ENCODE measurements at places on chromosomes 7 and 10.

DNA sequence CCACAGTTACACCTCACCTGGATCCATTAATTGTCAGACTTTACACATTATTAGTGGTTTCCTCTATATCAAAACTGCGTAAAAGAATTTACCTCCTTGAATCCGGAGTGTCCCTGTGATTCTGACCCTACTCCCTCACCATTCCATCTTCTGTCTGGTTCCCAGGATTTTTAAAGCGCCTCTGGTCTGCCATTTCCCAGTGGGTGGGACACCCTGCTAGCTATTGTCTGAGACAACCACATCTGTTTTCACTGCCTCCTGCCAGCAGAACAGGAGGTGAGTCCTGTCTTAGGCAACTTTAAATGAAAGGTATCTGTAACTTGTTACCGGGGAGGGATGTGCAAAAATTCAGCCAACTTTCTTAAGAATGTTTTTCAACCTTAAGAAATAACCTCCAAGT is 2.3 kb downstream of the MACROH2A2 start:
- DNase-seq = no peak

GRCh38 chr7:77566421-77566820 is 29.3 kb downstream of the PTPN12 start:
- no peak for DNase-seq

- DNase-seq = no peak
Observed at GRCh38 chr10:114779803-114780576, 41.6 kb upstream of the FHIP2A start.

GRCh38 chr7:92415225-92415624 is 32.1 kb upstream of the GATAD1 start:
- DNase-seq = no peak

DNA sequence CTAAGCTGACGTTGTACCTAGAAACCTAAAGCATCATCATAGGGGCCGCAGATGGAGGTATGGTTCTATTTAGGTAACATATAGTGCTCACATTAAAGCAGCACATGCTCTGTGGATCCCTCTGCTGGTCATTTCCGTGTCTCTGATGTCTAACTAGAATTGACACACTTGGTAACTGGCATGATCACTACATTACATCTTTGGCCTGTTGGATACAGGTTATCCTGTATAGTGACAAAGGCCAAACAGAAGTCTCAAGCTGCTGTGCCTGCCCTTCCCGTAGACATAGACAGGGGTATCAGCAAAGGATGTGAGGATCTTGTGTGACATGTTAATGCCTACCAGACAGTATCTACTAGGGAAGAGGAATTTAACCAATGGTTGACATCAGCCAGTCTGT is 51.2 kb downstream of the KIF5B start:
- no peak for DNase-seq

DNA sequence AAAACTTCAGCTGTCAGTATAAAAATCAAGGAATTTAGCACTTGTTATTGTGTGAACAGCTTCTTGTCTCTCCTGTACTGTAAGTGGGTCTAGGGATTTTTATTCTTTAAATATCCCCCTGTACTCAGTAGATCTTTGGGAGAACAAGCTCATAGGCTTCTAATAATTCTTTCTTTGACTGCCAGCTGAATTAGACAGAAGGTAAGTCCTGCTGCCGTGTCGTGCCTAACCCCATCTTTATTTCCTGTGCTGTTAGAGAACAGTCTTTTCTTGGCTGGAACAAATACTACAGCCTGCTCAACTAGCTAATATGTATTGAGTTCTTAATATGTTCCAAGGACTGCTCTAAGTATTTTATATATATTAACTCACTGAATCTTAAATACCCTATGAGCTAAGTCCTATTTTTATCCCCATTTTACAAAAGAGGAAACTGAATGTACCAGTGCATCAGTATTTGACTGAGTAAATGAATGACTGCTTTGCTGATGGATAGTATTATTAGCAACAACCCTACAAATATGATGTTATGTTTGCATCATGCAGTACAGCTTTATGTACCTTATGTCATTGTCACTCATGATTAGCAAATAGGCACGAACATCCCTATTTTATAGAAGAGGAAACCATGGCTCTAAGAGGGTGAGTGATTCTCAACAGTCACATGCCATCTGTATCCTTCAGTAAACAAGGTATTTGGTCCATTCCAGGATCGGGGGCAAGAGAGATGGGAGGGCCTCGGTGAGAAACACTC is 5.5 kb upstream of the DUSP5 start:
- no peak for DNase-seq

DNA sequence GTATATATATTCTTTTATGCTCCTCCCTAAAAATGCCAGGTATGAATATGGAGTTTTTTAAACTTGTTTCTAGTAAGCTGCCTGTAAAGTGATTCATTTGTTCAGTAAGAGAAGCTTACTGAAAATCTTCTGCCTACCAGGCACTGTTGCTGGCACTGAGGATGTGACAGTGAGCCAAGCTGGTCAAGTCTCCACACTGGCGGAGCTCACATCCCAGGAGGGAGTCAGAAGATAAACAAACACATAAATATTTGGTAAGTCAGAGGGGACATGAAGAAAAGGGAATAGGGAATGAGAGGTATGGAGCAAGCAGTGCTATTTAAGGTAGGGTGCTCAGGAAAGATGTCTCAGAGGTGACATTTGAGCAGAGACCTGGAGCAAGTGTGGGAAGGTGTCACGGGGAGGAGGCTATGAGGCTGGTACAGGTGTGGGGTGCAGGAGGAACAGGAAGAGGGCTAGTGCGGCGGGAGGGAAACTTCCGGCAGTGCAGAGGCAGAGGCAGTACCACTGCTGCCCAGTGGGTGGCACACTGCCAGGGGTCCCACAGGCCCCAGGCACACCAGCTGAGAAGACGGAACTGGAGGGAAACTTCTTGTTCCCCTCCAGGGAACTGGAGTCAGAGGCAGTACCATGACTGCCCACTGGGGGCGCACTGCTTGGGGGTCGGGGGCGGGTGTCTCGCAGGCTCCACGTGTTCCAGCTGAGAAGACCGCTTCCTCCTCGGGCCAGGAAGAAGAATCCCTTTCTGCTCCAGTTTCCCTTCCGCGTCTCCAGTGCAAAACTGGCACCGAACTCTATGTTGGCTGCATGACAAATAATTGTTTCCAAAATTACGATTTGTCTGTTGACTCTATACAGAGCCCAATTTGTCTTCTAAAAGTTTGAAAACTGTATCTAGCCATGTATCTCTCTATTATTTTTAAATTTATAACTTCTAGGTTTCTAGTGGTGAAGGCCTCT is 161.0 kb downstream of the TEX36 start:
- DNase-seq = no peak

DNA sequence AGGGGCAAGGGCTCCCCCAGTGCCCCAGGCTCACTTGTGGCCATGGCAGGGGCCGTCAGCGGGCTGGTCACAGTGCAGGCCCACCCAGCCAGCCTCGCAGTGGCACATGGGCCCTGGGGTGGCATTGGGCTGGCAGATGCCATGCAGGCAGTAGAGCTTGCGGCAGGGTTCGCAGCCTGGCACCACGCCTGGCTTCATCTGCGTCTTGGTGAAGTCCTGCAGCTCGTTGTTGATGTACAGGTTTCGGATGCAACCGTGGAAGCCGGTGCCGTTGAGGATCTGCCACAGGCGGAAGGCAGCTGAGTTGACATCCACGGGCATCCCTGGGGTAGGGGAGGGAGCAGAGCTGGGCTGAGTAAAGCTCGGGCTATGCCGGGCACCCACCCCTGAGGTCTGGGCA is 170.6 kb downstream of the LCOR start:
- no peak for DNase-seq

DNA sequence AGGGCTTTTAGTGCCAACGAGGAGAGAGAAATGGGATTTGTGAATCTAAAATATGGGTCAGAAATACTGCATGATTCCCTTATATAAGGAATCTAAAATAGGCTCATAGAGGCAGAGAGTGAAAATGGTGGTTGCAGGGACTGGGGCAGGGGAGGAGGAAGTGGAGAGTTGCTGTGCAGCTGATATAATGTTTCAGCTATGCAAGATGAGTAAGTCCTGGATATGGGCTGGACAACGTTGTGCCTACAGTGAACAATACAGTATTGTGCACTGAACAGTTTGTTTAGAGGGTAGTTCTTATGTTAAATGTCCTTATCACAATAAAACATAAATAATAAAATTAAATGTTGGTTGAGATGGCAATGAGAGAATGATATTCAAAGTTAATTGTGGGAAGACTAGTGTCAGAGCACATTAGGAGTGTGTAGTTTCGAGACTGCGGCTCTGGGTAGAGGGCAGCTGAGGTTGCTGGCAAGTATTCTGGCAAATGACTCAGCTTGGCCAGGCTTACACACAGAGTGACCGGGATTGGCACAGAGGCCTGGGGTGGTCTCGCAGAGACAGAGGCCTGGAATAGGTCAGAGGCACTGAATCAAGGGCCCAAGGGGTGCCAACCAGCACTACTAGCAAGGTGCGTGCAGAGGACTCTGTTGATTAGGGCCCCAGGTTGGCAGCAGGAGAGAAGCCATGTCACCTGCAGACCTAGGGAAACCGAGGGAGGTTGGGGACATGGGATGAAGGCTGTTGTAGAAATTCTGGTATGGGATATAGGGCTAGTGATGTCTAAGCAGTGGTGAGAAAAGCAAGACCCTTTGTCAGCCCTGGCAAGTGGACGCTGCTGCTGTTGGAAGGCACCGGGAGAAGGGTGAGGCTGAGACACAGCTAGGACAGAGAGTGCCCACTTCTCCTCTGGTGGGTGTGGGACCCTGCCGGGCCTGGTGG is 2.8 kb upstream of the DEPP1 start:
- DNase-seq = no peak

GRCh38 chr7:90709501-90710465 is 113.7 kb downstream of the CDK14 start:
- no peak for DNase-seq

DNA sequence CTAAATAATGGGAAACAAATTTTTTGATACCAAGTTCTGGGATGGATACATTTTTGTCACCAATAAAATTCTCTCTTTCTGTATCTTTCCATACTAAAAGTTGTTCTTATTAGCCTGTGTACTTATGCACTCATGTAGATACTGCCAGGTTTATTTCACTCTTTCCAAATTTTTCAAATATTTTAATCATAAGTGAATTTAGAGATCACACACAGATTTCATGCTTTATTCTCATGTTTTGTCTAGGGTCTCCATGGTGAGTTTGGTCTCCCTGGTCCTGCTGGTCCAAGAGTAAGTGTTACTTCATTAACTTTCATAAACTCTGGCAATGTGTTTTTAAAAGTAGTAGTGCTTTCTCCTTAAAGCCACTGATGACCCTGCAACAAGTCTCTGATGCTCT is 20.3 kb downstream of the COL1A2 start:
- DNase-seq = no peak

DNA sequence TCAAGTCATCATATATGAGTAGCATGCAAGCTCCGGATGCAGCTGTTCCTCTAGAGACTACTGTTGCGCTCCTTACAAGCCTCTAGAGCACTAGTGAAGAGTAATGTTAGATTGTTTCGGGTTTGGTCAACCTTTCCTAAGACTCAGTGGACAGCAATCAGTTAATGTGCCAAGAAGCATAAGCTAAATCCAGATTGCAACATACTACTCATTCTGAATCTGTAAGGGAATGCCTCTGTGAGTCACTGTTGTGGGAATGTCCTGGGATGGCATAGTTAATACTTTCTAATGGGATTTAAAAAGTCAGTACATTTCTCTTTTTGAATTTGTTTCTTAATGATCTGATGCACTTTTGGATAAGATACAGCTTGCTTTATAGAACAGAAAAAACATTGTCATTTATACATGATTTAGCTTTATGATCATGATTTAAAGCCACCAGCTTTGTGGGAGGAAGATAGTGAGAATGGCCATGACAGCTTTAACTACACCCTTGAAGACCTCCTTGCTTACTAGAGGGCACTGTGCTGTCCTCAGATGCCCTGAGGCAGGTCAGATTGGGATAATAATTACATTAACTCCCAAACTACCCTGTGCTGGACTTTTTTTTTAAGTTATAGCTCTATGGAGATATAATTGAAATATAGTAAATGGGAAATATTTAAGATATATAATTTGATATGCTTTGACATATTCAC is 138.4 kb downstream of the SDK1 start:
- no peak for DNase-seq

- no peak for DNase-seq
Observed at GRCh38 chr7:17042211-17042610, 160.4 kb upstream of the AGR3 start.
